ENCODE measurements at places on chromosomes 13 and 19. TPM values are rescaled to one million over a fixed set of nuclear protein-coding genes. Genes with fewer than 3 reads are reported as not detected.
A peak's percentile ranks its signal among the peaks of the same experiment; 100 is the strongest.

DNA sequence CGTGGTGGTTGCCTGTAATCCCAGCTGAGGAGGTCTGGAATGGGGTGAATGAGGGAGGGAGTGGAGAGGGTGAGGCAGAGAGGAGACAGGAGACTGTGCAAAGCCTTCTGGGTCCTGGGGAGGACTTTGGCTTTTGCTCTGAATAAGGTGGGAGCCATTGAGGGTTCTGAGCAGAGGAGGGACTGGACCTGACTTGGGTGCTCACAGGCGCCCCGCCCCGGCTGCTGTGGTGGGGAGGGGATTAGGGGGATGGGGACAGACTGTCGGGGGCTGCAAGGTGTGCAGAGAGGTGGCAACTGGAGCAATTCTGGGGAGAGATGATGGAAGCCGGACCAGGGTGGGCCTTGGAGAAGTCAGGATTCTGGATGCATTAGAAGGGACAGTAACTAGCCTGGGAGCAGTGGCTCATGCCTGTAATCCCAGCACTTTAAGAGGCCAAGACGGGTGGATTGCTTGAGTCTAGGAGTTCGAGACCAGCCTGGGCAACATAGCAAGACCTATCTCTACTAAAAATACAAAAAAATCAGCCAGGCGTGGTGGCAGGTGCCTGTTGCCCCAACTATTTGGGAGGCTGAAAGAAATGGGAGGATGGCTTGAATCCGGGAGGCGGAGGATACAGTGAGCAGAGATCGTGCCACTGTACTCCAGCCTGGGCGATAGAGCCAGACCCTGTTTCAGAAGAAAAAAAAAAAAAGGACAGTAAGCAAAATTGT, 16.1 kb upstream of the NANOS3 start:
- DNase-seq: no peak

The ANKRD24 gene
- polyA plus RNA-seq: 0.79 TPM

The CLEC11A gene
- 18.5 TPM for polyA plus RNA-seq

DNA sequence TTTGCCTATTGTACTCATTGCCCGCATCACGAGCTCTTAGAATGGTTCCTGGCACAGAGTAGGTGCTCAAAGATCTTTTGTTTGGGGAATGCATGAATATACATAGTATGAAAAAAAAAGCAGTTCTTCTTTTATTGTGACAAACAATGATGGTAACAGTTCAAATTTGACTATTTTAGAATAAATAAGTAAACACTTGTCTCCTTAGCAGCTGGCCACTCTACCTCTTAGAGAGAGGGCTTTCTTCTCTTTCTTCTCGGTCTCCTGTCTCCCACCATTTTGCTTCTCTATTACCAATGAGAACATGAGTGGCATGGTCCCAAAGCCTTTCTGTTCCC, 639 bp upstream of the SLAIN1 start:
- DNase-seq: no peak

DNA sequence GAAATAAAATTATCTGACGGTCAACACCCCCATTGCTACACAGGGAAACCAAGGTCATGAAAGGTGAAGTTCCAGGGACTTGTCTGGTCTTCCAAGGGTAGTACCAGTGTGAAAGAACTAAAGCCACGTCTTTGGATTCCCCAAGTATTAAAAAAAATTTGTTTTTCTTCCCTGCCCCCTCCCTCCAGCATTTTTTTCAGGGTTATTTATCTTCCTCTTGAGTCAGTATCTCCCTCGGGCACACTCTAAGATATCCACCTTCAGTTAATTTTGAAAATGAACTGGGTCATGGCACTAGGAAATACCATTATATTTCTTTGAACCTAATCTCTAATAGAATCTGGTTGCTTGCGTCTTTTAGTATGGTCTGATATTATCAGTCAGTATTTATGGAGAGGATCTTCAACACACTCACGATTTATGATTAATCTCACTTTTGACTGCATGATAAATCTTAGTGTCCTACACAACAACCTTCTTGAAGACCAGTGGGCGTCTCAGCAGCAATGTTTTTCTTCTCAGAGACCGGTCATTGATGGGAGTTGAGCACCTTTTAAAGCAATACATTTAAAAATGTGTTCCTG, 9.1 kb downstream of the ATP8A2 start:
- no peak for DNase-seq

DNA sequence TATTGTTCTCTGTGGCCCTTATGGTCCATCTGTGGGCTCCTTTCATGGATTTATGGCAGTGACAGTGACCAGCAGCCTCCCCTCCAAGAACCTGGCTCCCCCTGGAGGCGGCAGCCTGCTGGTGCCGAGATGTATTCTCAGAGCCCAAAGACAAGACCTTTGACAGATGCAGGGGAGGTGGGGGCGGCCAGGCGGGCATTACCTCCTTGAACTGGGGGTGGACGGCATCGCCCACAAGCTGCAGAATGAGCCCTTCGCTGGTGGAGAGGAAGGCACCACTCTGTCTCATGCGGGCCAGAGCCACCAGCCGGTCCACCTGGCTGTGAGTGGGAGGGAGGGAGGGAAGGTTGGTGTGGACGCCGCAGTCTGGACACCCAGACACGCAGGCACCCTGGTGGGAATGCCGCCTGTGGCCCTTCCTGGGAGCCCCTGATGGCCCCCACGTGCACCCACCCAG, 6.6 kb downstream of the ISOC2 start:
- DNase-seq: no peak

GRCh38 chr19:2425622-2426581, 1.5 kb downstream of the TIMM13 start:
- no peak for DNase-seq

The TYROBP gene
- polyA plus RNA-seq: 14.3 TPM

The SLC6A16 gene
- polyA plus RNA-seq: 5.3 TPM

DNA sequence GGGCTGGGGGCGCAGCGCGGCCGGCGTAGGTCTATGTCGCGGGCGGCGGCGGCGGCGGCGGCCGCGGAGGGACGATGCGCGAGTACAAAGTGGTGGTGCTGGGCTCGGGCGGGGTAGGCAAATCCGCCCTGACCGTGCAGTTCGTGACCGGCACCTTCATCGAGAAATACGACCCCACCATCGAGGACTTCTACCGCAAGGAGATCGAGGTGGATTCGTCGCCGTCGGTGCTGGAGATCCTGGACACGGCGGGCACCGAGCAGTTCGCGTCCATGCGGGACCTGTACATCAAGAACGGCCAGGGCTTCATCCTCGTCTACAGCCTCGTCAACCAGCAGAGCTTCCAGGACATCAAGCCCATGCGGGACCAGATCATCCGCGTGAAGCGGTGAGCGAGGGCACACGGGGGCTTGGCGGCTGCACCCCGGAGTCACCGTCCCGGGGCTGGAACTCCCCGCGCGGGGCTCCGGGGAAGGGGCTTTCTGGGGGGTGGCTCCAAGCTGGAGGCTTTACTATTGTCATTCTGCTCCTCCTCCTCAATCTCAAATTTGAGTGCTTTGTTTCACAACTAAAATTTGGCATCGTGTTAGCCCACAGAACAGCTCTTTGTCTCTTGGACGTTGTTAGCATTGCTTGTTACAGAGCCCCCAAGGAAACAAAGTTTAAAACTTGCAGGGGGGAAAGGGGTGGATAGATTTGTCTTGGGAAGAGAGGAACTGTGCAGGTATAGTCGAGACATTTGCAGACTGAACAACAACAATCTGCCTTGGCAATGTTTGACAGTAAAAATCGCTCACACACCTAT, 630 bp downstream of the RAP2A start:
- DNase-seq: peak; percentile 34

The PRPF31 gene
- polyA plus RNA-seq: 73.0 TPM

DNA sequence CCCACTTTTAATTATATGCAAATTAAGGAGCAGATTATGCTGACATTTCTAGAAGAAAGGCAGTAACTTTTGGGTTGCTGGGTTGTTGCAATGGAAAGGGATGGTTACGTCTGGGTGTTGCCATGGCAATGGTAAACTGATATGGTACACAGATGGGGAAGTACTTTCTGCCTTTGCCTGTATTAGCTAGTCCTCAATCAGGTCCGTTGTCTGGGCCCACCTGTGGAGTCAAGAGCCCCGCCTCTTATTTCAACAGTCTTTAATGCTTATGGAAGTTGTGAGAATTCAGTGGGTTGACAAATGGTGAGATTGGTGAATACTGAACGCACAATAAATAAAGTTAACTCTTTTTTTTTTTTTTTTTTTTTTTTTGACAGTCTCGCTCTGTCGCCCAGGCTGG, 30.6 kb upstream of the DPP9 start:
- DNase-seq: no peak

DNA sequence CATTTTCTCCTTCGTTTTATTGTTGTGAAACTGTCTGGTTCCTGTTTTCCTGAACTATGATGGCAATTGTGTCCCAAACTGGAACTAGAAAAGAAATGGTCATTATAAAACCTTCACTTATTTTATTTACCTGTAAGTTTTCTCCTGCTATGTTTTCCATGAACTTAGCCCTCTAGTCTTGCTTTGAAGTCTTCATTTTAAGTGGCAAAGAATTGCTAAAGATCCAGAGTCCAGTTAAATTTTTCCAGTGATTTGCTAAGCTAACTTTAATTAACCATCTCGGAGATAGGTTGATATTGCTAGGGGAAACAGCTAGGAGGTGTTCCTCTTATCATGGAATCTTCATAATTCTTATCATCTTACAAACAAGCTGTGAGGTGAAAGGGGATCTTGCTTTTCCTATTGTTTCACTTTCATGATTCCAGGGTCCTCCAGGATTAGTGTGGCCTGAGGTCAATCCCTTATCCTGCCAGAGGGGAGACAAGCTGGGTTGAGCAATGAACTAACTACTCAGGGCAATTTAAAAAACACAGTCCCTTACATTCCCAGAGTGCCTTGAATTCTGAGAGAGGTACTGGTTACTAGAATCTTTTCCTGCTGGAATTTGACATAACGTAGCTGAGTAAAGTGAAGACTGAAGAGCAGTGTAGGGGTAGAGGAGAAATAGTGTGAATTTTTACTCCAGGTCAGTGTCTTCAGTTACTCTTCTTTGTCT, 112.5 kb downstream of the ESD start:
- DNase-seq: no peak

DNA sequence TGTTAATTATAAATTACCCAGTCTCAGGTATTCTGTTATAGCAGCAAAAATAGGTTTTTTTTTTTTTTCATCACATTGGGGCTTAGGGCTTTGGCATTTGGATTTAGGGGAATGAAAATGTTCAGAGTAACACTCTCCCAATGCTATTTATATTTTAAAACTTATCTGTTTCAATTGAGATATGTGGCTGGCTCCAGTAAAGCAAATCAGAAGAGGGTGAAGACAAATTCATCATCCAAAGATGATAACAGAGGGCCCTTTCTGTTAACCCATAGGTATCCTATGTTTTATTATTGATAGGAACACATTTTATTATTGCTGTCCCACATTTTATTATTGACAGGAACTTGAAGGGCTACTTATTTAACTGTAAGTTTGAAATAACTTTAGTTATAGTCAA, 20.5 kb upstream of the TNFRSF19 start:
- no peak for DNase-seq

GRCh38 chr13:93378184-93378583, 151.6 kb downstream of the GPC6 start:
- DNase-seq: no peak

GRCh38 chr19:18542941-18543813, at the start of gene FKBP8:
FKBP8 (minus strand) TSS chr19:18543573; CDS start chr19:18541970, 1,603 bp downstream.
- peak; percentile 90 for DNase-seq

The CIRBP gene
- polyA plus RNA-seq: 803 TPM

The CLEC17A gene
- 0.16 TPM for polyA plus RNA-seq

DNA sequence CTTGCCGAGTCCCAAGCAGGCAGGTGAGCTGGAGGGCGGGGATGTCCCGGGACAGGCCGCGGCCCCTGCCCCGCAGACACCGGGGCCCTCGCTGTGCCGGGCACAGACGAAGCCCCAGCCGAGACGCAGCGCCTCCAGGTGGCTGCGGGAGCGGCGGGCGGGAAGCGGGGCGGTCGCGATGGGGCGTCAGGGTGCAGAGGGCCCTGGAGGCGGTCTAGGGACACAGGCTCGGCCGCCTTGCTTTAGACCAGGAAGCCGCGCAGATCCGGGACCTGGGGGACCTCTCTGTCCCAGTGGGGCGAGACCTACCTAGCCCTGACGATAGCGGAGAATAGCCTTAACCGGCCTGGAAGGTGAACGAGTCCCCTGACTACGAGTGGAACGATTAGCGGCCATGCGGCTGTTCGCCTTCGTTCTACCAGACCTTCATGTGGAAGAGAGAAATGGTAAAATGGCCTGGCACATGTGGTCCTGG, 4.2 kb upstream of the ZNF564 start:
- no peak for DNase-seq

DNA sequence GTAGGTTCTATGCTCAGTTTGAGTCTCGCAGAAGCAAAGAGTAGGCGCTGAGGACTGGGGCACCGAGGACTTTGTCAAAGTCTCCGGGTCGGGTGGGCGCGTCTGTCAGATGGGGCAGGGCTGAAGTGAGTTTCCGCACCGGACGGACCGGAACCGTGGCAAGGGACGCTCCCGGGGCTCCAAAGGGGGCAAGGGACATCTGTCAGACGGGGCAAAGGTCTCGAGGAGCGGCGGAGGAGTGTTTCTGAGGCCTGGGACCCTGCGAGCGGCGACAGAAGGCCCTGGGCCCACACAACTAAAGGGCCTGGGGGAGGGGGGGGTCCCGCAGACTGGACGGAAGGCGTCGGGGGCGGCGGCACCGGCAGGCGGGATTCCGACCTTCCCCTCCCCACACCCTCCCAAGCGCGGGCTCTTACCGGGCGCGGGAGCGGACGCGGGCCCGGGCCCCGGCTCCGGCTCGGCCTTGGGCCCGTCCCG, 13.3 kb upstream of the AKAP8L start:
- DNase-seq: no peak

- no peak for DNase-seq
Observed at GRCh38 chr13:60707878-60708277, 310.9 kb downstream of the TDRD3 start.

DNA sequence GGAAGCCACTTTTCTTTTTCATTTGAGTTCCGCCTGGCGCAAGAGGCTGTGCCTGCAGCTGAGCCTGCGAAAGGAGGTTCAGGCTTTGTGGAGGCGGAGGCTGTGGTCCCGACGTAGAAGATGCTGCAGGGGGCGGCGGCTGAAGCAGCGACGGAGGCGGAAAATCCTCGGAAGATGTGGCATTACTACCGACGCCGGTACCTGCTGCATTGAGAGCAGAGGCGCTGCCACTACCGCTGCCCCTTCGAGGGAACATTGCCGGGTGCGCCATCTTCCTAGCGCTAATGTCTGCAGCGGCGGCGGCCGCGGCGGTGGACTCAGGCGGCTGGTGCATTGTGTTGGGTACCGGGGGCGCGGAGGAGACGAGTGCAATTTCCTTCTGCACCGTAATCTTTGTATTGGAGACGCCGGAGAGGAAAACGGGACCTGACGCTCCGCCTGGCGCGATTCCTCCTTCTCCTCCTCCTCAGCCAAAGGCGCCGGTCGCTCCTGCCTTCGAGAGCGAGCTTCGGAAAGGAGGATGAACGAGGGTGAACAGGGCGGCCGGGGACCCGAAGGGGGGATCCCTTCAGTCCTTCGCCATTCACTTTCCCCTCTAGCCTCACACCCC, at the start of gene TSC22D1:
Gene TSC22D1 (minus strand): TSS at position 590 of the 610 bp plus-strand sequence. CDS start 256 bp downstream, at position 334.
- DNase-seq: no peak

The C3 gene
- polyA plus RNA-seq: 17.1 TPM

The SRRM5 gene
- polyA plus RNA-seq: 2.1 TPM

The ZNF90 gene
- polyA plus RNA-seq: 16.6 TPM

The MBOAT7 gene
- polyA plus RNA-seq: 56.8 TPM

Measured in renal cortex interstitium (tissue), 15 donors.